ENCODE measurements at places on chromosomes 12 and 14.

DNA sequence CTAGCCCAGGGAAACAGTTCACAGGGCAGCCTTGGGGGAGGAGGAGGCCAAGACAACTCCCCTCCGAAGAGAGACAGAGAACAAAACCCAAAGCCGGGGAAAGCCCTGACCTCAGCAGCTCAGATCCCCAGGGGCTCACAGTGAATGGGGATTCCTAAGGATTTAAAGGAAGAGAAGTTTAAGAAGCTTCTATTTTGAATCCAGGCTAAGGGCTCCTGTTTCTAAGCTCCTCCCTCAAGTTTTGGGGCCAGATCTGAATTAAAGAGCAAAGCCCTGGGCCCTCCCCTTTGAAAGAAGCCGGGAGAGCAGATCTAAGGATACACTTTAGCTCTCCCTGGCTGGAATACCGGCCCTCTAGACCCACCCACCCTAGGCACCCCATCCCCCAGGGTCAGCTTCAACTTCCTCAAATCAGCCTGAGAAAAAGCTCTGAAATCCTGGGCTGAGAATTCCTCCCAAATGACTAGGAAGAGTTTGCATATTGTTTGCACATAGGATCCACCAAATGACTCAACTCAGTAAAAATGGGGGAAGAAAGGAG, 3.9 kb downstream of the KDM2B start:
- no peak for DNase-seq

GRCh38 chr14:25953532-25954139, 644.2 kb downstream of the NOVA1 start:
- no peak for DNase-seq

- DNase-seq: no peak
Measured at GRCh38 chr12:27965966-27966365, 6.6 kb downstream of the PTHLH start.

- DNase-seq: no peak
Measured at GRCh38 chr12:106140223-106140986, 1.7 kb upstream of the NUAK1 start.

- no peak for DNase-seq
Measured at GRCh38 chr14:26394150-26394810, 203.6 kb downstream of the NOVA1 start.

DNA sequence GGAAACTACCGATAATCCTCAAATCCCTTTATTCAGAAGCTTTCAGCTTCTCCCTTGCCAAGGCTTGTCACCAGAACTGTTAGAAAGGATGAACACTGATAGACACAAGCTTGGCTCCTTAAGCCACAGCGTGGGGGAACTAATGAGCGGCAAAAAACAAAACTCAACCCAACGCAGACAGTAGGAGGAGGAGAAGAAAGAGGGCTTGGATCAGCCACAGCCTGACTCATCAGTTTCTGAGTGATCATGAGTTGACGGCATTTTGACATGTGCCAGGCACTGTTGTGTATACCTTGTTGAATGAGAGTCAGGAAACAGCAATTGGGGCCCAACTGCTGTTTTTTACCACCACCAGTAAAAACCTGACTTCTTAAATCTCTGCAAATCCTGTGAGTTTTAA, 23.7 kb downstream of the PLXNC1 start:
- peak; percentile 75 for DNase-seq

DNA sequence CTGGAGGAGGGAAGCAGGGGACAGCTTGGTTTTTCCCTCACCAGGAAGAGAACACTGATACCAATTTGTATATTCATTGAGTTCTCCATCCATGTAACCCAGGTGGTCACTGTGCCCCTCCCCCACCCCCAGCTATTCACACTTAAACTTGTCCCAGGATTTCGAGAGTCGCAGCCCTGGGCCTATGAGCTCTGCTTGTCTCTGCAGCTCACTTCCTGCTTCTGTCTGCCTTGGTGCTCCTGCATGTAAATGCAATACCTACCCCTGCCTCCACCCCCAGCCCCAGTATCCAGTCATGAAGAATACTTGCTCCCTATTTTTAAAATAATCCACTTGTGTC, 452.2 kb downstream of the BCL11B start:
- DNase-seq: no peak

GRCh38 chr12:26823390-26823789, 9.6 kb downstream of the ITPR2 start:
- DNase-seq: no peak

- no peak for DNase-seq
Measured at GRCh38 chr14:101889898-101890297, 74.5 kb upstream of the DYNC1H1 start.
